ENCODE measurements at places on chromosomes 6 and 20.
A peak's percentile ranks its signal among the peaks of the same experiment; 100 is the strongest.

GRCh38 chr20:289693-290083, 862 bp downstream of the C20orf96 start:
- no peak for DNase-seq

GRCh38 chr6:57421503-57421902, 104.1 kb downstream of the PRIM2 start:
- no peak for DNase-seq

GRCh38 chr20:22583773-22584521, 425 bp downstream of the FOXA2 start:
- no peak for DNase-seq

DNA sequence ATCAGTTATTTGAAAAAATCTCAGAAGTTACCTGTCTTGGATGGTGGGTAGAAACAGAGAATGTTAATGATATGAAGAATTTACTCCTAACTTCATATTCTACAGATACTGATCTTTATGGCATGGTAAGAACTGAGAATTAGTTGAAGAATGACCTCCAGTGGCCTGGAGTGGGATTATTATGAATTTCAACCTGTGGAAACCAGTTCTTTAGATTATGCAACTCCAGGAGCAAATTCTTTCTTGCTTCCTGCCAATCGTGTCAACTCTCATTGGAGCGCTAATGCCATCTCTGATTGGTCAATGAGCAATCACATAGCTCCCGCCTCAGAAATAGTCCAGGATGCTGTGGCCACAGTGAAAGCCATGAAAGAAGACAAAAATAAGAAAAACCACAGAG, 40.6 kb downstream of the LYRM2 start:
- DNase-seq, result peak; percentile 15

- no peak for DNase-seq
Observed at GRCh38 chr20:50514750-50515149, 4.6 kb downstream of the PTPN1 start.

GRCh38 chr20:39210341-39211036, 248.3 kb downstream of the DHX35 start:
- no peak for DNase-seq

DNA sequence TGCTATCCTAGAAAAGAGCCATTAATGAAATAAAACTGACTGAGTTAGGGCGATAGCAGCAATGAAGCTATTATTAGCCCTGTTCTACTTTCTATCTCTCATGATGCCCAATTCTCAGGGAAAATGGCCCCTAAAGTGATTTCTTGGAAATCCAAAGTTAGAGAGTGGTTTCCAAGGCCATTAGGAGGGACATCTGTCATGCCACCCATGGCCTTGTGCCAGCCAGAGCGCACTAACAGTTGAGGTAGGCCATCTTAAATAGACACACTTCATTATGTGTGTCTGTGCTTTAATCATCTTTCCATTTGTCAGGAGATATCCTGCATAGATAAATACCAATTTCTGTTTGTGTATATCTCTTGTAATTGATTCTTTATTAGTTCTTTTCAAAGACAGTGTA, 261.6 kb downstream of the NRN1 start:
- no peak for DNase-seq

GRCh38 chr20:38473367-38473795, 738 bp downstream of the RALGAPB start:
- DNase-seq, result no peak

DNA sequence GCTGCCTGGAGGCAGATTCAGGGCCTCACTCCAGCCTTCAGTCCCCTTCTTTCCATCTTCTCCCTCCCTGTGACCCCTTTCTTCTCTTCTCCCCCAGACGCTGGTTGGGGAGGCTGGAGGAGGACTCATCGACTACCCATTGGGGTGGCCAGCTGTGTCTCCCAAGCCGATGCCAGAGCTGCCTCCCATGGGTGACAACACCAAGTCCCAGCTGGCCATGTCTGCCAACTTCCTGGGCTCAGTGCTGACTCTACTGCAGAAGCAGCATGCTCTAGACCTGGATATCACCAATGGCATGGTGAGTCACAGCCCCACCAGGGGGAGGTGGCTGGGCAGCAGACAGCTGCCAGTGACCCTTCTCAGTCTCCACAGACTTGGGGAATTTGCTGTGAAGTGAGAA, 12.9 kb downstream of the BPIFB4 start:
- no peak for DNase-seq

GRCh38 chr20:1941226-1941625, 46.0 kb downstream of the SIRPA start:
- peak; percentile 35 for DNase-seq

GRCh38 chr20:61891916-61892649, 173.6 kb downstream of the TAF4 start:
- DNase-seq, result no peak

DNA sequence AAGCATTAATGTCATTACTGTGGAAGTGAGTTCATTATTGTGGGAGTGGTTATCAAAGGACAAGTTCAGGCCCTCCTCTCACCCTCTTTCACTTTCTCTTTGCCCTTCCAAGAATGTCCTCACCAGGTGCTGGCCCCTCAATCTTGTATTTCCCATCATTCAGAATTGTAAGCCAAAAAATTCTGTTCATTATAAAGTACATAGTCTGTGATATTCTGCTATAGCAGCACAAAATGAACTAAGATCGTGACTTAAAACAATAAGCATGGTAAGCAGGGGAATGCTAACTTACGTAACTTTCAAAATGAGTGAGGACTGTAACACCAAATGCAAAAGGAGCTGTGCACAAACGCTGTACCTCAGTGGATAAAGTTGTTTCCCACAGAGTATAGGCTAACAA, 515.7 kb upstream of the BTBD3 start:
- DNase-seq, result no peak
